ENCODE measurements at places on chromosomes 11 and 22.

DNA sequence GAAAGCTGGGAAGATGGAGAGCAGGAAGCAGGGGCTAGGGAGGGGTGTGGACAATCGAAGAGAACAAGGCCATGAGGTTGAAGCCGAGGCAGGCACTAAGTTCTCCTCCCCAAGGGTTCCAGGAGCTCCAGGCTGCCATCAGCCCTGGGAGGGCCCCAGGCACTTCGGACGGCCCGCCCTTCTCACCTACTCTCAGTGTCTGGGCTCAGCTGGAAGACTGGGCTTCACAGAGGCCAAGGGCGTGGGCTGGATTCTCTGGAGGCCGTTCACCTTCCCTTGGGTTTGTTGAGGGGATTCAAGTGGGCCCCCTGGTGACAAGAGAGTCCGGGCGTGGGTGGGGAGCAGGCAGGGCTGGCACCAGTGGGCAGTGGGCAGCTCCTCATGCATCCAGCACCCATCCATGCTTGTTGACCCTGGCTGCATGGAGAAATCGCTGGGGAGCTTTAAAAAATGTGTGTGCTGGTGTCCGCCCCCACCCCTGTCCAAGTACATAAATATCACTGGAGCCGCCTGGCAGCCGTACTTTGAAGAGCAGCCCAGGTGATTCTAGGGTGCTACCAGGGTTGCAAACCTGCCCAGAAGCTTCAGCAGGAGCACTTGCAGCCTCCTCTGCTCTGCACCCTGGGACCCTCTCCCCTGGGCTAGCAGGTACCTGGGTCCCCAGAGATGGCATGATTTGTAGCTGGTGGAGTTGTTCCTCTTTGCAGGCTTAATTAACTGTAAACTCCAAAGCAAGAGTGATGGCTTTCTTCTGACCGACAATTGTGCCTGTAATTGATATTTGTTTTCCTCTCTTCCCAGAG lies 74.3 kb downstream of the RTL6 start:
- peak; percentile 28 for DNase-seq

GRCh38 chr22:34879001-34879400 lies 187.0 kb upstream of the ISX start:
- DNase-seq: no peak

GRCh38 chr11:116357784-116358544 lies 414.8 kb downstream of the BUD13 start:
- no peak for DNase-seq

GRCh38 chr22:48068323-48068885 lies 1306.0 kb downstream of the TBC1D22A start:
- no peak for DNase-seq

DNA sequence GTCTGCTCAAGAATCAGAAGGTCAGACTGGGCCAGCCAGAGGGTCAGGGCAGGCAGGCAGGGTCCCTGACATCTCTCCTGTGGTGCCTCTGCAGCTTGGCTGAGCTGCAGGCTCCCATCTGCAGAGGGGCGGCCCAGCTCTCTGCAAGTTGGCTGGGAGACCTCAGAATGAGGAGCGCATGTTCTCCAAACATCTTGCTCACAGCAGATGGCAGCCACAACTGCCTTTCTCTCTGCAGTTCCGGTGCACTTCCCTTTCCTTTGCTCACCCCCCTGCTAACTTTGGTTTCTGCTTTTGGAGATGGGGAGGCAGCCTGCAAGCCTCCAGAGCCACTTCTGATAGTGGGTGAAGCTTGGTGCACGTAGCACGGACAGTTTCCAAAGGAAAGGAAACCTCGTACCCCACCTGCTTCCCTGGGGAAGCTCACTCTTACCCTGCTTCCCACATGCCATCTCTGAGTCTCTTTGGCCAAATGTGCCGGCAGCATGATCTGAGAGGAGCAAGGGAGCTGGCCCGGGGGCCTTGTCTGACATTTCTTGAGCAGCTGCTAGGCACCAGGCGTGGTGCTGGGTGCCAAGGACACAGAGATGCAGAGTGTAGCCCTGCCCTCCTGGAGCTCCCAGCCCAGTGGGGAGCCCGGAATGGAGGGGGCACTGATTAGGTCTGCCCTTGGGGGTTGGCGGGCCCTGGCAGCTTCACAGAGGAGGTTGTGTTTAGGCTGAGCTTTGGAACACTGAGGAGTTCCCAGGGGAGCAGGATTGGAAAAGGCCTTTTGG lies 18.2 kb downstream of the DAGLA start:
- no peak for DNase-seq

GRCh38 chr11:3123761-3124733 lies 41.1 kb downstream of the OSBPL5 start:
- DNase-seq: no peak

GRCh38 chr11:23974601-23975000 lies 522.3 kb upstream of the LUZP2 start:
- no peak for DNase-seq

GRCh38 chr11:8091721-8092120 lies 10.7 kb downstream of the TUB start:
- DNase-seq: peak; percentile 39

DNA sequence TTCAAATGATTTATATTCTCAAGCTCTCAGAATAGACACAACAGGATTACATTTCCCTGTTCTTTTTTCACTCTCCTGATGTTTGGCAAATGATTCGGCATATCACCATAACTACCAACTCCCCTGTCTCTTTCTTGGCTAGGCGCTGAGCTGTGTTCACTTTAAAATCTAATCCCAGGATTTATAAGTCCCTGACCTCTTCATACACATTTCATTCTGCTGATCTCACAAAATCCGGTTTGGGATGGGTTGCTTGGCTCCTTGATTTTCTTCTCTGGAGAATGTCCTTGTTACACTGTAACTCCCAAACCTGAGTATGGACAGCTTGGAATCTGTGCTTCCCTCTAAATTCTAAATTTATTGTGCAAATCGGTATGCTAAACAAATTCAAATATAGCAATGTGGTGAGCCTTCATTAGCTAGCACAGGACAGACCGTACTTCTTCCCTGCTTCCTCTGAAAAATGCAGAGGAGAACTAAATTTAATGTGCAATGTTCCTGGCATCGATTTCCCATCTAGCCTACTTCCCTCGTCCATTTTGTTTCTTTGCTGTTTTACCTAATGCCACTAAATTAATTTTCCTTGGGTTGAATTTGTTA lies 858.5 kb upstream of the FAT3 start:
- DNase-seq: peak; percentile 52

GRCh38 chr11:47616726-47617416 lies 22.7 kb upstream of the C1QTNF4 start:
- DNase-seq: no peak

GRCh38 chr11:74550991-74551753 lies 41.2 kb upstream of the POLD3 start:
- no peak for DNase-seq

- DNase-seq: no peak
Observed at GRCh38 chr11:111620518-111620917, 18.3 kb downstream of the SIK2 start.

GRCh38 chr11:19347911-19348310 lies 107.2 kb upstream of the E2F8 start:
- DNase-seq: no peak

GRCh38 chr11:44244639-44245310 lies 65.2 kb downstream of the ALX4 start:
- DNase-seq: no peak

DNA sequence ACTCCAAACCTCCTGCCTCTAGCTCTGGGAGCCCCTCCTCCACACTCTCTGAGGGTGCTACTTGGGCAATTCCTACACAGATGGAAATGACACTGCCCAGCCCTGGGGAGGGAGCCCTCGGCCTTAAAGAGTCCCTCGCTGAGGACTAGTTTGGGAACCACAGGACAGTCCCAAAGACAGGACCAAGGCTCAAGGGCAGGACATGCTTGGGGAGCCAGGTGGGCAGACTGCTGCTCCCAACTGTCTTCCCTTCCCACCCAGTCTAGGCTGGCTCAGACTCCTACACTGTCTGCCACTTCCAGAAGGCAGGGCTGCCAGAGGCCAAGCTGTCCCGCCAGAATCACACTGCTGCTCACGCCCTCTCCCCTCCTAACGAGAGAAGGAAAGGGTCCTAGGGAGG lies 9.8 kb downstream of the ARRB1 start:
- DNase-seq: no peak

DNA sequence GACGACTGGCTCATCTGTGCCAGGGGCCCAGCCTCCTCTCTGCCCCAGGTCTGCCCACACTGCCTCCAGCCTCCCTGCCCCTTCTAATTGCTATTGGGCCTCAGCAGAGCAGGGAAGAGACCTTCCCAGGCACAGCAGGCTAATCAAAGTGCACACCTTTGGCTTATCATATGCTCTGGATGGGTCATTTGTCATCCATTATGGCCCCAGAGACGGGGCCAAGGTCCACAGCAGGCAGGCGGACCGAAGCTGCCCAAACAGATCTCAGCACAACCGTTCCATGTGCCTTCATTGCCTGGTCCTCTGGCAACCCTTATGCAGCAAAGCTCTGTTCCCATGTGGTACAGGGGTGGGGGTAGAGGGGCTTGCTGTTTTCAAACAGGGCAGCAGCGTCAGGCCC lies 66.6 kb downstream of the TP53I11 start:
- no peak for DNase-seq

- DNase-seq: no peak
Observed at GRCh38 chr11:75169101-75169885, 18.4 kb downstream of the SLCO2B1 start.

GRCh38 chr11:819129-819931 lies 616 bp downstream of the PNPLA2 start:
- peak; percentile 93 for DNase-seq

DNA sequence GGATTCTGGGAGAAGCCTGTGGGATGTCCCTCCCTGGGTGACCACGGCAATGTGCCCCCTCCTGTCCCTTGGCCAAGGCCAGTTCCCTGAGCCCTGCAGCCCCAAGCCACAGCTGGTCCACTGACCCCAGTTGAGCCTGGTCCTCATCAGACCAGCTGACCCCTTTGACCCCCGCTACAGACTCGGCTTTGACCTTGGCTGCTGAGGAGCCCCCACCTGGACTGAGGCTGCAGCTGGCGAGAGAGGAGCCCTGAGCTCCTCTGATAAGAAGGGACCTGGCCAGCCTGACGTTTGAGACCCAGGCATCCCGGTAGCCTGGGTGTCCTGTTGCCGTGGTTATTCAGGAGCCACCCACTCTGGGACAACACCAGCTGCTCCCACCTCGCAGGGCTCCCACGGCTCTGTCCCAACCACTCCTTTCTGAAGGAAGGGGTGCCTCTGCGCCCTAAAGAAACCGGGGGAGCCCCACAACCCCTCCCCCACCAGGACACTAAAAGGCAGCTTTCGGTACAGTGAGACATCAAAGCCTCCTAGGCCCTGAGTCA lies 3.0 kb downstream of the ASCL2 start:
- DNase-seq: peak; percentile 30

DNA sequence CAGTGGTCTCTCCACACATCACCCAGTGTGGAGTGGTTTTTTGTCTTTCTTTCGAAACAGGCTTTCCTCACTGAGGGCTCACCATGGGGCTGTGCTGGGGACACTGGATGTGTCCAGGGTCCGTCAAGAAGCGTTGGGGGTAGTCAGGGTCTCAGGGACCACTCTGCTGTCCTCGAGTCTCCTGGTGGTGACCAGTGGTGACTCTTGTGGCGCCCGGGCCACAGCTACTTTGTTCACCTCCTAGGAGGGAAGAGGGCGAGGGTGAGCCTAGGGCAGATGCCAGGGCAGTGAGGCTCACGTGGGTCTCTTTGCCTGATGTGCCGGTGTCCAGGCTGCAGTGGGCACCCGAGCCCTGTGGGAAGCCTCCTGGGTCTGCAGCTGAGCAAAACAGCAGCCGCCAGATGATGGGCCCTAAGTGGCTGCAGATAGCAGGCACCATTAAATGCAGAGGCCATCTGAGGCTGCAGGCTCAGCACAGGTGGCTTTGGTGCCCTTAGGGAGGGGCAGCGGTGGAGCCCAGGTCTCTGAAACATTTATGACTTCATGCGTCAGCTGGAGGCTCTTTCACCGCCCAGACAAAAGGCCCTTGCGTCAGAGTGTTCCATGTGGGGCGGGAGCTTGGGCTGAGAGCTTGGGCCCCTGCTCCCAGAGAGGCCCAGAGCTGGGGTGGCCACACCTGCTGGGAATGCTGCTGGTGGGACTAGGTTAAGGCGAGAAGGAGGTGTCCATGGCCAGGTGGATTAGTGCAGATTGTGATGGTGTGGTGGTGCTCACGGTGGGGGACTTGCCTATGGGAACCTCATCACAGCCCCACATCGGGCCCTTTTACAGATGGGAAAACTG lies 29.5 kb downstream of the KCNQ1 start:
- no peak for DNase-seq

DNA sequence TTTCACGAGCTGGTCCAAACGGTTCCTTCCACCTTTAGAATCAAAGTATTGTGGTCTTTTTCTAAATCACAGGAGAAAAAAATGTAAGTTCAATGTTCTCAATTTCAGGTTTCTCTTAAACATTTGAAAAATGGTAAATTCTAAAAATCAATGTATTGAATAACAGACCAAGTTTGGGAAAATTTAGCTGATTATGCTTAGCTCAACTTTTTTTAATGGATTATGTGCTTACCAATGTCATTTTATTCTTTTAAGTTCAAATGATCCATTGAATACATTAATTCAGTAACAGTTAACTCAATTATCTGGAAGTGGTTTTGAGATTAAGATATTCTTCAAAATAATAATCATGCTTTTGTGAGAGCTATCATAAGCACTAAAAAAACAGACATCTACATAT lies 5.1 kb downstream of the PRDM10 start:
- no peak for DNase-seq

DNA sequence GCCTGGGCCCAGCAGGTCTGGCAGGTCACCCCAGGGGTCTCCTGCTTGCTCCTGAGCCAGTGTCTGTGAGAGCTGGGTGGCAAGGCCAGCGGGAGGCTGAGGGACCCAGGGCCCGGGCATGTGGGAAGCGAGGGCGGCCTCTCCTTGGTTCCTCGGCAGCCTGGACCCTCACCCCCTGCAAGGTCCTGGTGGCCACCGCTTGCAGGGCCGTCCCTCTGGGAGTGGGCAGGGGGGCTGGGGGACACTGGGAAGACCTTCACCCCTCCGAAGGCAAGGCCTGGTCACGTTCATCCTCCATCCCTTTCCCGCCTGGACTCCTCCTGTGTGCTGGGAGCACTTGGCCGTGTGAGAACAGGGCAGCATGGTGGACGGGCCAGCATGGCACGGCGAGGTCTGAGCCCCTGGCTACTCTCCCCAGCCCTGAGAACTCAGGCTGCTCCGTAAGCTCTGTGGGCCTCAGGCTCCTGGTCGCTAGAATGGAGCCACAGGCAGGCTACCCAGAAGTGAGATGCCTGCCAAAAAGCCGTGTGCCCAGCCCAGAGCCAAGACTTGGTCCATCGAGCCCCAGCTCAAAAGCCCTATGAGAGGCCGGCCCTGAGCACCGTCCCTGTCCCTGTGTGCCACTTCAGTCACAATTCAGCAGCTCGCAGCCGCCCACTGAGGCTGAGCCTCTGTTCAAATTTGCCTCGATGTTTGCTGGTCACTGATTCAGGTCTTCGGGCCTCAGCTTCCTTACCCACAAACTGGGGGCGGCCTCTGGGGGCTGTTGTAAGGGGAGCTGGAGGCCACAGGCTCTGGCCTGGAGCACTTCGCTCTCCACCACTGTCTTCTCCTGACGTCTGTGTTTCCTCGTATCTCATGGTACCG lies 45.0 kb downstream of the IGLL1 start:
- no peak for DNase-seq

- DNase-seq: no peak
Observed at GRCh38 chr11:88402784-88403183, 65.2 kb upstream of the CTSC start.

- no peak for DNase-seq
Observed at GRCh38 chr11:117099696-117100095, 1.5 kb upstream of the SIK3 start.

GRCh38 chr11:79018371-79018849 lies 422.4 kb downstream of the TENM4 start:
- DNase-seq: no peak

GRCh38 chr11:83736684-83737083 lies 450.5 kb upstream of the CCDC90B start:
- no peak for DNase-seq
